NCI-H2171 treated with DMSO at 0.1 percent for 48 hours (cell line): ENCODE measurements at places on chromosomes 7 and 10.

GRCh38 chr10:102796407-102797176 is 40.6 kb downstream of the CYP17A1 start:
- DNase-seq, result no peak

GRCh38 chr10:72221278-72221677 is 5.2 kb upstream of the ASCC1 start:
- no peak for DNase-seq

GRCh38 chr10:91042069-91042468 is 121.2 kb upstream of the ANKRD1 start:
- peak; percentile 83 for DNase-seq

- peak; percentile 63 for DNase-seq
Observed at GRCh38 chr7:98733036-98733435, 116.0 kb downstream of the NPTX2 start.

GRCh38 chr10:35025916-35026315 is 64.2 kb downstream of the CUL2 start:
- DNase-seq, result no peak

- DNase-seq, result no peak
Observed at GRCh38 chr7:148930335-148930734, 46.2 kb upstream of the EZH2 start.

DNA sequence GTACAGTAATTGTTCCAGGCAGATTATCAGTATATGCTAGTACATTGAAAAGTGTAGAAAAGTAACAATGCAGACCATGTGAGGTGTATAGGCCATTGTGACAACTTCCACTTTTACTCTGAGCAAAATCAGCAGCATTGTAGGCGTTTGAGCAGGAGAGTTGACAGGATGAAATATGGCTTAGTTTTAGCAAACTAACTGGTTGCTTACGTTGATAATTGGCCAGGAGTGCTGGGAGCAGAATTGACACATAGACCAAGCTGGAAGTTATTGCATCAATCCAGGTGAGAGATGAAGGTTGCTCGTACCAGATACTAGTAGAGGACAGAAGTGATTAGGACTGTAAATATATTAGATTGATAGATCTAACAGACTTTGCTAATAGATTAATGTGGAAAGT is 46.0 kb downstream of the LCOR start:
- no peak for DNase-seq

DNA sequence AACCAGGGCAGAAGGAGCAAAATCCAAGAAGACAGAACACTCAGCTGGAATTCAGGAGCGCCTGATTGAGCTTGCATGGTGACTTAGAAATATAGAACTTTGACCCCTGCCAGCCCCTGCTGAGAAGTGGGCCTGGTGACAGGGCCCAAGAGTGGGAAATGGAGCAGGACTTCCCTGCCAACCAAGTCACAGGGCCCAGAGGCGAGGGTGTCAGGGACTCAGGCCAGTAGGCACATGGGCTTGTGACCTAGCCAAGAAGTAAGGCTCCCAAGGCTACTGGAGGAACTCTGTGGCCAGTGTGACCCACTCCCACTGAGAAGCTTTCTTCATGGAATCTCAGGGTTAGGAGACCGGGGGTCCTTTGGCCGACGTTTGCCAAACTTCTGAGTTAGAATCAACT is 31.9 kb downstream of the LRRC20 start:
- DNase-seq, result no peak

- DNase-seq, result no peak
Observed at GRCh38 chr7:78317371-78317770, 518.8 kb downstream of the PHTF2 start.
